CD4-positive, alpha-beta T cell treated with Interleukin-21 for 1 hour (primary cell): ENCODE measurements at places on chromosomes 12 and 14.

DNA sequence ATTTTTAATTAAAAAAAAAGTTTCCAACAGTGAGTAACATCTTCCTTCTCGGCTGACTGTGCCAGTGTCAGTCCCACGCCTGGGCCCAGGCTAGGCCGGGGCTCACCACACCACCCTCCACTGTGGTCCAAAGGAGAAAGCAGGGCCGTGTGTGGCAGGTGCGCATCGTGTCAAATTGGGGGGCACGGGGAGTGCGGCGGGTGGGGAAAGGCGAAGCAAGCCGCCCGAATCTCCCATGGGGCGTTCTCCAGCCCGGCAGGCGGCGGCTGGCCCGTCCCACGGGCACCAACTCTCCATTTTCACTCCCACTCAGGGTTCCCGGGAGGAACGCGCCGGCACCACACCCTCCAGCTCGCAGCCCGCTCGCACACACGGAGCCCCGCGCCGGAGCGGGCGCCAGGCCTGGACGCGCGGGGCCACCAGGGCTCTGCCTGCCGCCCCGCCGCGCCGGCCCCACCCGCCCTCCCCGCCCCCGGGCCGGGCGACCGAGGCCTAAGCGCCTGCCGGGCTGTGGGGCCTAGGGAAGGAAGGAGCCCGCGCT lies 604 bp downstream of the EEA1 start:
- DNase-seq: peak; percentile 45

DNA sequence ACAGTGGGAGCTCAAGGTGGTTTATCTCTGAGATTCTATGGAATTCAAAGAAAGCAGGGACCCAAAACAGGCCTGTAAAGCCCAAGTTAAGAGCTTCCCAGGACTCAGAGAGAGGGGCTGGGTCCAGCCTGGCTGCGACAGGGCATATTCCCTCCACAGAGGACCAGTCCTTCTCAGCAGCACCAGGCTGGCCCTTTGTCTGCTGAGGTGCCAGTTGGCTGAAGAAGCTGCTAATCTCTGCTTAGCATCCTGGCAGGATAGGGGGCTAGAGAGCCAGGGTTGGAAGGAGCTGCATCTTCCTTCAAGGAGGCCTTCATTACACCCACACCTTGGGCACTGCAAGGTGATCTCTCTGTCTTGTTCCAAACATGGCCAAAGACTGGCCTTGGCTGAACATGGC lies 68.3 kb upstream of the TUNAR start:
- DNase-seq: no peak

DNA sequence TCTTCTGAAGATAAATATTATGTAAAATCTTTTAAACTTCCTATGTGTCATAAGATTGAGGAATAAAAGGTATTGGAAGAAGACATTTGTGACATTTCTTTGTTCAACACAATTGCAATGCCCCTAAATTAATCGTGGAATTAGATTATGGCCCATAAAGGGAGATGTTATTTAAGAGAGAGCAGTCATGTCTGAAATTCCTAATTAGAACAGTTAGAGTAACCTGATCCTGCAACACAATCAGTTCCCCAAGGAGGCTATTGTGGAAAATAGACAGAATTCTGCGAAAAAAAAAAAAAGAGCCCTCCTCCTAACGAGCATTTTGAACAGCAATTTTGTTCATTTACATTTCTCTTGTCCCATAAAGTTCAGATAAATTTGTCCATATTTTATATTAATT lies 339.5 kb downstream of the PAWR start:
- DNase-seq: no peak

- DNase-seq: no peak
These were observed 49.1 kb downstream of the B4GALNT3 start for GRCh38 chr12:508795-509194.

GRCh38 chr12:102891756-102892155 lies 25.3 kb downstream of the PAH start:
- DNase-seq: no peak

GRCh38 chr14:23286902-23287479 lies 1.1 kb upstream of the HOMEZ start:
- no peak for DNase-seq
